NCI-H2081 (cell line): ENCODE measurements at places on chromosomes 2 and 18.

DNA sequence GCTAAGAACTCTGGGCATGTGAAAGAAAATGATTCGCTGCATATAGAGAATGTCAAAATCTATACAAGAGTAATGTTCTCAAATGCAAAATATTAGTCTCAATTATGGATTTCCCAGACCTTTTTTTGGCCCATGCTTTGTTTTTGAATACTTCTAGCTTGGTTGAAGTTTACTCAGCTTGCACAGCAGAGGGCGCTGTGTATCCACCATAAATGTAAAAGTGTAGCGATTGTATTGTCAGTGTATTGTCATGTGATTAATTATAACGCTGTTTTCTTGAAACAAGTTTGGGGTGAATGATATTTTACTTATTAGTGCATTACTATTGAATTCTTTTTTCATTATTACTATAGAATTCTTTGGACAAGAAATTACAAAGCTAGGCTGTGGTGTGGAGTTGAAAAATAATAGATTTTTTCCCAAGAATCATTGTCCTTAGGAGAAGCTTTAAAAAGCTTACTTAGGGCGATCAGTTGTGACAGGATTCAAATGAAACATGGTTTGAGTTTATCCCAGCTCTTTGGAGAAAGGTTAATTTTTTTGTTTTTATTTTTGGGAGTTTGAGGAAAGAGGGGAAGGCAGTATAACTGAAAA is 98.3 kb downstream of the PIK3C3 start:
- DNase-seq, result peak; percentile 61

GRCh38 chr2:236341067-236341466 is 76.9 kb upstream of the ASB18 start:
- DNase-seq, result no peak

GRCh38 chr2:84703831-84704230 is 177.1 kb downstream of the TRABD2A start:
- DNase-seq, result no peak

GRCh38 chr2:219186754-219187456 is 8.8 kb downstream of the RETREG2 start:
- DNase-seq, result no peak

GRCh38 chr2:151999053-151999452 is 99.8 kb downstream of the CACNB4 start:
- DNase-seq, result peak; percentile 48

DNA sequence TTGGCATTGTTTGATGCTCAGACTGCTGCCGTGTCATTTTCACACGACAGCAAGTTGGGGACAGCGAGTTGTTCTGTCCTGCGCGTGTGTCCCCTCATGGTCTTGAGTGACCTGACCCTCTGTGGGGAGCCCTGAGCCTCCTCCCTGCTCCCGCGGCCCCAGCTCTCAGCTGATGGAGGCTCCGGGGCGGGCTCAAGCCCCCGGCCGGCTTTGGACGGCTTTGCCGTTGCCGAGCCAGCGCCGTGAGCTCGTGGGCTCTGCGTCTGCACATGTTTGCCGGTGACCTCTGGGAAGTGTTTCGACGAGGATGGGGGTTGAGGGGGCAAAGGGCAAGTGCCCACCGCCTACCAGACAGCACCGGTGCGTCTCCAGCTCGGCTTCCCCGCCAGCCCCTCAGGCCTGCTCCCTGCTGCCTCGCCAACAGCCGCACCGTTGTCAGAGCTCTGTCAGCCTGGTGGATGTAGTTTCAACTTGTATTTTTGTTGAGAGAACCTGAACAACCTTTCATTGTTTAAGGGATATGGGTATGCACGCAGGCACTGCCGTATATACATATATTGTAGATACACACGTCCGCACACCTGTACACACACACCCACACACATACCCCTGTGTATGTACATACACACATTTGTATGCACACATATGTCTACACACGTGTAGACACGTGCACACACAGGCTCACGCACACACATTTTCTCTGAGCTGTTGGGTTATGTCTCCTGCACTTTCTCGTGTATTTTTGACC is 13.7 kb downstream of the PDCD1 start:
- DNase-seq, result no peak

DNA sequence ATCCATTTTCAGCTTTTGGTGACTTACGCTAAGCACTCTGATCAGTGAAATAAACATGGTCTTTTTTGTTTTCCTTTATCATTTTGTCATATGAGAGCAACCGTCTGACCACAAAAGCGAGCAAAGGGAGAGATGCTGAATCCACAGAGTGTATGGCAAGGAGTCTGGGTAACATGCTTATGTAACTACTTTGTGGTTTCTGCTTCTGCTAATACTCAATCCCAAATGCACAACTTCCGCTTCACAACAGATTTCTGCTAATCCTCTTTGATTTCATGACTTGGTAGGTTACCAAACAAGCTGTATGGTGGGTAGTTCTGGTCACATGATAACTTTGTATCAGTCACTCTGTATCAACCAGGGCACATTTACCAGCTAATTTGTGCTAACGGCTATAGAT is 908.4 kb upstream of the CRIM1 start:
- DNase-seq, result no peak

DNA sequence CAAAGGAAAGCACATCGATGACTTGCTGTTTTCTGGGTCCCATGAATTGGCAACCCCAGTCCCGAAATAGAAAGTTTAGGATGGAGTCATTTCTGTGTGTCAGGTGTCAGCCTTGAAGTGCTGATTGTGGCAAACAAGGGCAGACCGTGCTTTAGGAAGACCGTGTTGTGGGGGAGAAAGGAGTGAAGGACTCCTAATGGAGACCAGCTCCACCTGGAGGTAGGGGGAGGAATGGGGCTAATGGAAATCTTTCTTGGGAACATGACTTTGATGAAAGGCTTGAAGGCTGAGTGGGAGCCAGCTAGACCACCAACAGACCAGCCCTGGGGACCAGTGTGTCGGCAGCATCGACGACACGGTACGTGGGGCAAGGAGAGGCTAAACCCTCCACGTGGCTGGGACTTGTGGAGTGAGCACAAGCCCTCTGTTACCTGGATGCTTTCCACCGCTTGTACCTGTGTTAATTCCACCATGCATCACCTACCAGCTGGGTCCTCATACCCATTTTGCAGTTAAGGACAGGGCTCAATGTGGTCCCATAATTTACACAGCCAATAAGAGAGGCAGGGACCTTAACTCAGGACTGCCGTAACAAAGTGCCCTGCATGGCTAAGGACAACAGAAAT is 104.2 kb downstream of the SH3BP4 start:
- DNase-seq, result no peak

GRCh38 chr2:126884861-126885750 is 13.6 kb upstream of the TEX51 start:
- DNase-seq, result no peak

- DNase-seq, result no peak
Measured at GRCh38 chr18:35455926-35456763, 41.6 kb downstream of the INO80C start.

DNA sequence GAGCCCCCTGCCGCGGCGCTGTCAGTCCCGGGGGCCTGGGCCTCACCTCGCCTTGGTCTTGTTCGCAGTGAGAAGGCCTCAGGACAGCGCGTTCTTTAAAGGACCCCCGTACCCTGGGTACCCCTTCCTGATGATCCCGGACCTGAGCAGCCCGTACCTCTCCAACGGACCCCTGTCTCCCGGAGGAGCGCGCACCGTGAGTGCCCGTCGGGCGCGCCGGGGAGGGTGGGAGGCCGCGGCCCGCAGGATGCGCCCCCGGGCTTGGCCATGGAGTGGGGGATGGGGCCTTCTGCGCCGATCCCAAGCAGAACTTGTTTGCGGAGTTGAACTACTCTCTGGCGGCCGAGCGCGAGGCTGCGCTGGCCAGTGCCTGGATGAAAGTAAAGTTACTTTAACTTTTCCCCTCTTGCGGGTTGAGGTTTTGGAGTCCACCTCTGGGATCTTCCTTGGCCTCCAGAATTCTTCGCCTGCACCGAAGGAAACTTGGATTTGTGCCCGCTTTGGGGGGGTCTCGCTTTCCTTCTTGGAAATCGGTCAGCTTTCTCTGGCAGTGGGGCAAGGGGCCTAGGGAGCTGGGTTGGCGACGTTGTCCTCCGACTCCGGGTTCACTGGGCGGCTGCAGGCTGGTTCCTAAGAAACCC is 1.2 kb downstream of the TCF7L1 start:
- DNase-seq, result no peak

DNA sequence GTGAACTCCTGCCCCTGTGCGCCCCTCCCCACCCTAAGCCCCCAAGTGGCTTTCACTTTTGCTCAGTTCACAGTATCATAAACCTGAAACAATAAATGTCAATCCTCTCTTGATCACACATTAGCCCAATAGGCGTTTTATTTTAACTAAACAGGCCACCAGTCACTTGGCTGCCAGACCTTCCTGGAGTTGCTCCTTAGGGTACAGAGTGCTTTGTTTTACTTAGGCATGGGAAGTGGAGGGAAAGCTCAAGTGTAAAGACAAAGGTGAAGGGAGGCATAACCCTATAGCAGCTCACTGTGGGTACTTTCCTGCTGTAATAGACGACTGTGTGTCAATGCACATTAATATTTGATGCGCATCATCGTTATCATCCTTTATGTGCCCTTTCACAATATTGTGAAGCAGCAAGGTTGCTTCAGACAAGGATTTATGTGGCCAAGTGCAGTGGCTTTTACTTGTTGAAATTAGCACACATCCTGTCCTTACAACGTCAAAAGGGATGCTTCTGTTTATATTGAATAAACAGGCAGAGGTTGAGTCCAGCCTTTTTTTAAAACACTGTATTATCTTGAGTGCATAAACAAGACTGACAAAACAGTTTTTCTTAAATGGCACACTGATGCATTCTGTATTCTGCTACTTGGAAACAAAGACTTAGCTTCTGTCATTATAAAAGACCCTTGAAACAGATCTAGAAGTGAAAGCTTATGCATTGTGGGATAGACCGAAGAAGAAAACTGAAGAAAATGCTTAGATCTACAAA is 168.5 kb downstream of the TMEFF2 start:
- DNase-seq, result no peak

GRCh38 chr2:20525041-20526035 is 78.5 kb downstream of the RHOB start:
- DNase-seq, result no peak

DNA sequence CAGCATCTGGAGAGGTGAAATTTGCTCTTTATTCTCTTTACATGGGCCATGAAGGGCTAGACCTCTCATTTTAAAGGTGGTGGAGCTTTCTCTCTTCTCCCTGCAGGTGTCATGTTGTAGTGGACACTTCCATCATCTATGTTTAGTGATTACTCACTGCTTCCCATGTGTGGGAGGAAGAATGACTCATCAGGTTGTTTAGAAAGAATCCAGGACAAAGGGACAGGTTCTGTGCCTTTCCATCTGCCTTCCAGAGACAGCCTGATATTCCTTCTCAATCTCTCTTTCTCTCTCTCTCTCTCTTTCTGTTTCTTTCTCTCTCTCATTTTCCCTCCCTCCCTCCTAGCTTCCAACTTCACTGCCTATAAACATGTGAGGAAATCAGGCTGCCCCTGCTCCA is 38.7 kb downstream of the SCG2 start:
- DNase-seq, result peak; percentile 40

DNA sequence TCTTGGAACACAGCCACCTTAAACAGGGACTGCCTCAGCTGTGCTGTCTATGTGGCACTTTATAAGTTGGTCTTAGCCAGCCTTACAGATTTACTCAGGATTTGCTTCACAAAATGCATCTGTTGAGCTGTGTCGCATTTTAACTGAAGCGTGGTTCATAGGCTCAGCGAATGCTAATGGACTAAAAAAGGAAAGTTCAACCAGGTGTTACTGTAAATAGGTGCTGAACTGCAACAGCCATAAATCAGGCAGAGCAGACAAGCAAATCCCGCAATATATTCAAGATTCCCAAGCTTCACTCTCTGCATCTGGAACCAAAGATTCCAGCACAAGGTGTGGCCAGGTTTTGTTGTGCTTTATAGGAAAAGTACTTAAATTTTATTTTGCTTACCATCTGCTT is 130.0 kb downstream of the EPHA4 start:
- no peak for DNase-seq

GRCh38 chr2:64644458-64645382 is 9.0 kb downstream of the SERTAD2 start:
- DNase-seq, result peak; percentile 76

DNA sequence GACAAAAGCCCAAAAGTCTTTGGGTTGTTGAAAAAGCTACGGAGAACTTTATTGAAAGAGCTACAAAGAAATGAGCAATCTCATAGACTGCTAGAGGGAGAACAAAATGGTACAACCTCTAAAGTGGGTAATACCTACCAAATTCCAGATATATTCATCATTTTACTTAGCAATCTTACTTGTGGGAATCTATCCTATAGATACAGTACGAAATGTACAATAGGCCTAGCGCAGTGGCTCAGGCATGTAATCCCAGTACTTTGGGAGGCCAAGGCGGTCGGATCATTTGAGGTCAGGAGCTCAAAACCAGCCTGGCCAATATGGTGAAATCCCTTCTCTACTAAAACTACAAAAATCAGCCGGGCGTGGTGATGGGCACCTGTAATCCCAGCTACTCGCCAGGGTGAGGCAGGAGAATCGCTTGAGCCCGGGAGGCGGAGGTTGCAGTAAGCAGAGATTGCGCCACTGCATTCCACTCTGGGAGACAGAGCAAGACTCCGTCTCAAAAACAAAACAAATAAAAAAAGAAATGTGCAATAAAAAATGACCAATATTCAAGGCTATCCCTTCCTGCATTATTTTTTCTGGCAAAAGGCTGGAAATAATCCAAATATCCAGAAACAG is 10.1 kb downstream of the EXOC6B start:
- DNase-seq, result no peak

DNA sequence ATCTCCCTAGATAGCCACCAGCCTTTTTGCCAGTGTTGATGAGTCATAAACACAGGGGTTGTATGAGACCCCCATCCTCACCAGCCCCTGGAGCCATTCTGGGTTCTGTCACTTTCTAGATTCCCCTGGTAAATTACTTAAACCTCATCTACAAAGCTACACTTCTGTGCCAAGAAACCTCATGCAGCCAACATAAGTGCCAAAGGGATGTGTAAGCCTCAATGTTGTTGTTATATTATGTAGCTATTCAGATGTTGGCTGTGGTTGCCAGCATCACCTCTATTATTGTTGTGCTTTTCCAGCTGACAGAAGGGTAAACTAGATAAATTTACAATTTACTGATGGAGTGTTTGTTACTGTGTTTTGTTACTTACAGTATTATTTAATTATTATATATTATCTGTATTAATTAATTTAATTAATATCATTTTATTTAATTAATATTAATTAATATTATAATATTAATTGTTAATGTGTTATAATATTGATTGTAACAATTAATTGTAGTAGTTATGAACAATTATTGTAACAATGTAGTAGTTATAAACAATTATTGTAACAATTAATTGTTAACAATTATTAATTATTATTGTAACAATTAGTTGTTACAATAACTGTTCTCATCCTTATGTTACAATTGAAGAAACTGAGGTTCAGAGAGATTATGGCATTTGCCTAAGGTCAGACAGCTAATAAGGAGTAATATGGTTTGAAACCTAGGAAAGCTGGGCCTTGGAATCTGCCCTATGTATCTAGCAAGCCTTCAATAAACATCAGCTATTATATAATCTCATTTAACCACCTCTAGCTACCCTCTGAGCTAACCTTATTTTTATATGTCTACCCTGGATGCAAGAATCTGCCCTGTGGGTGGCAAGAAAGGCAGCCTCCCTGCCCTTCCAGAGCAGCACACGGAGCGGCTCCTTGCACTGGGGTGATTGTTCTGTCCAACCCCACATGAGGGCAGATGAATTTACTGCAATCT is 36.1 kb downstream of the PSTPIP2 start:
- DNase-seq, result no peak
